Gastroesophageal sphincter (tissue), 4 donors: ENCODE measurements at places on chromosomes 2 and 18. TPM values are rescaled to one million over a fixed set of nuclear protein-coding genes. Genes with fewer than 3 reads are reported as not detected.
A peak's percentile ranks its signal among the peaks of the same experiment; 100 is the strongest.

The ANKRD36C gene
- 28.1 TPM for total RNA-seq

The LHCGR gene
- 2.2 TPM for total RNA-seq

DNA sequence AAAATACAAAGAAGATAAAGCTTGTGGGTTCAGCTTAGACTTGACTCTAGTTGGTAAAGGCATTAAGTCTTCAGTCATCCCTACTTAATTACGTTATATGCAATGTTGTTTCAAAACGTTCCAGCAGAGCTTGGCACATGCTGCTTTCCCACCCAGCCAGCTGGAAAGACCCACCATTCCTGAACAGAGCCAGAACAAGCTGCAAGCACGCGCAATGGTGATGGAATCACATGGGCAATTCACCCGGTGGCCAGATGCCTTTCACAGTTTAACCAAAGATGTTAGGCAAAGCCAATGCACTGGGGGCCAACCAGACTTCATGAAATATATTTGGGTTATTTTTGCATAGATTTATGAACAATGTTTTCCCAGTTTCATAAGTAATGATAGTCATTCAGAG is 123.4 kb upstream of the CDH20 start:
- ATAC-seq = no peak

The NAT8 gene
- not detected for total RNA-seq

The DNAJC27 gene
- total RNA-seq = 7.5 TPM

The SYT4 gene
- total RNA-seq = 0.16 TPM

DNA sequence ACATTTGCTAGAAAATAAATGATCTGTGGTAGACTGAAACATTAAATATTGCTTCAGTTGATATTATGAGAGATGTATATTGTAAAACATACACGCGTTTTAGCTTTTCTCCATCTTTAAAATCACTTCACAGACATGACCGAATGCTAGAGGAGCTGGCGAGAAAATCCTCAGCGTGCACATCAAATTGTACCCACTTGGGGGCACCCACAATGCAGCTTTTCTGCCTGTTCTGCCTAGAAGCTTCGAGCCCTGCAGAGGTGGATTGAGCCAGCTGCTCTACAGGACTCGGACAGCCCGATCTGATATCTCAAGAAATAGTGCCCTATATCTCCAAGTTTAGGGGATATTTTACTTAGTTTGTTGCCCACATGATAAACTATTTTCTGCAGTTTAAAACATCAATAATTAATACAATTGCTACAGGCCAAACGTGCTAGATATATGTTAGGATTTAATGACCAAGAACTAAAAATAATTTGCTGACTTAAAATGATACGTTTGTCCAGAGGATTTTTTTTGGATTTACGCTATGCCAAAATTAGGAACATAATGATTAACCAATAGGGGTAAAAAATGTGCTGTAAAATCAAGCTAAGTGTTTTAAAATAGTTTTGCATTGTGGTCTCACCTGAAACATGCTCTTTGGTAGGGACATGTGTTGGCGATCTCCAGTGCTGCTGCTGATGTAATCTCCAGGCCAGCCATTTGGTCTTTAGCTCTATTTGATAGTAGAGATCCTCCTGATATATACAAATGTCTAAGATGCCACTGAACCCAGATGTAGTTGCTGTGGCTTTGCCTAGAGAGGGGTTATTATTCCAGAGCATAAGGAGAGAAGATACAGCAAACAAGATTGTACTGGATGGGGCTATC is 22.3 kb upstream of the ATP5MC3 start:
- ATAC-seq = peak; percentile 53

- ATAC-seq = no peak
Observed at GRCh38 chr2:8134473-8134932, 547.4 kb upstream of the ID2 start.
